Brain (organoid and tissue), 16 donors: ENCODE measurements at places on chromosomes 13 and 19.

- DNase-seq, result no peak
These were observed 83.0 kb upstream of the FNDC3A start for GRCh38 chr13:48892688-48893075.

DNA sequence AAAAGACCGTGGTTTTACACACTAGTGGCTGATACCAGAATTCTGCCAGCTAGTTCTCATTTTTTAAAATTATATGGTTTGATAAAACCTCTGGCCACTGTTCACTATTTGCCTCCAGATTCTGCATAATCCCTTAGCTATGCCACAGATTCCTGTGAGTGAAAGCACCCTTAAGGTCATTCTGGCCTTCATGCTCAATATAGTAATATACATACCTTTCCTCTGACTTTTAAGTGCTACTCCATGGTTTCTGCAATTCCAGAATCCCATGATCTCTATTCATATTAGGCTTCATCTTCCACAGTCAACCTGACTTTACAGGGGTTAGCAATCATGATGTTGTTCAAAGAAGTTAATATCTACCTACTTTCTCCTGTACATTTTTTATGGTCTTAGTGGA lies 274.1 kb upstream of the EDNRB start:
- DNase-seq, result no peak

DNA sequence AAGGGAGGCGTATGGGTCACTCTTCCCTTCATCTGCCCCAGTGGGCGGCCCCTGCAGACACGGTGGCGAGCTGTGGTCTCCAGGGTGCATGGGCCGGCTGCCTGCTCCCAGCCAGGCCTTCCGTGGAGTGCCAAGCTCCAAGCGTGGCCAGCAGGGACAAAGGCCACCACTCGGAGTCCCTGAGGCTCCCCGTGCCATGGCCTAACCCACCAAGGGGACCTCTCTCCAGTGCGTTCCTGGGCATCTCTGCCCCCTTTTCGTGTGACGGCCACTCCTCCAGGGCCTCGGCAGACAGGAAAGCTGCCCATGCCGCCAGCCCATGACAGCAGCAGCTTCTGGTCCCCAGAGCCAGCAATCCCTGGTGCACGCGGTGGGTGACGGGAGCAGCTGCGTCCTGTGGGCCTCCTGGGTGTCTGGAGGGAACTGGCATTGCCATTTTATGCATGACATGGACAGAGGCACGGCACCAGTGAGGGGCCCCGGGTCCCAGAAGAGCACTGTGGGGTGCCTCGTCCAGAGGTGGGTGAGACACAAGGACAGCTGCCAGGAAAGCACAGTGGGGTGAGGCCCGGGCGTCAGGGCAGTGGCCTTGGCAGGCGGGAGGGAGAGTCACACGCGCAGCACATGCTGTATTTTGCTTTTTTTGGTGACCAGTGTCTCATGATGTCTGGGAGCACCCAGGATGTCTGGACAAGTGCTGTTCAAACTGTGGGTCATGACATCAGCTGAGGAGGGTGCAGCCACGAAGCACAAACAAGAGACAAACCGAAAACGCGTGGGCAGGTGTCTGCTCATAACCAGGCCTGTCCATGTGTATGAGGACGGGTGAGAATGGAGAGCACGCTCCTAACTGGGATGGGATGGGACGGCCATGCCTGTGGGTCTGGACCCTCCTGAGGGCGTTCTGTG lies 32.3 kb downstream of the CEBPG start:
- DNase-seq, result no peak

DNA sequence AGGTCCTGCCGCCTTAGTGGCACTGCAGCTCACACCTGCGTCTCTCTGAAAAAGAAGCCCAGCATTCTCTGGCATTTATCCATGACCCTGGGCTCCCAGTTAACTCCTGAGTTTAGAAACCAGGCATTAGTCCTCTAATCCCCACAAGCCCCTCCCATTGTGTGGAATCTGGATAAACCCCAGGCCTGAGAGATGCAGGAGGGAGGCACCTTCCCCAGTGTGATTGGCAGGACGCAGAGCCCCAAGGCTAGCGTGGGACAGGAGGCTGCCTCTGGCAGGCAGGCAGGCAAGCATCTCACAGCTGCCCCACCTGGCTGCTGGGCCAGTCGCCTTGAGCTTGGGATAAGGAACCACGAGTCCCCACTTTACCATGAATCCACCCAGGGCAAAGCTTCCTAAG lies 11.0 kb upstream of the SERPINE3 start:
- DNase-seq, result no peak

GRCh38 chr13:66659701-66660467 lies 570.3 kb downstream of the PCDH9 start:
- no peak for DNase-seq

DNA sequence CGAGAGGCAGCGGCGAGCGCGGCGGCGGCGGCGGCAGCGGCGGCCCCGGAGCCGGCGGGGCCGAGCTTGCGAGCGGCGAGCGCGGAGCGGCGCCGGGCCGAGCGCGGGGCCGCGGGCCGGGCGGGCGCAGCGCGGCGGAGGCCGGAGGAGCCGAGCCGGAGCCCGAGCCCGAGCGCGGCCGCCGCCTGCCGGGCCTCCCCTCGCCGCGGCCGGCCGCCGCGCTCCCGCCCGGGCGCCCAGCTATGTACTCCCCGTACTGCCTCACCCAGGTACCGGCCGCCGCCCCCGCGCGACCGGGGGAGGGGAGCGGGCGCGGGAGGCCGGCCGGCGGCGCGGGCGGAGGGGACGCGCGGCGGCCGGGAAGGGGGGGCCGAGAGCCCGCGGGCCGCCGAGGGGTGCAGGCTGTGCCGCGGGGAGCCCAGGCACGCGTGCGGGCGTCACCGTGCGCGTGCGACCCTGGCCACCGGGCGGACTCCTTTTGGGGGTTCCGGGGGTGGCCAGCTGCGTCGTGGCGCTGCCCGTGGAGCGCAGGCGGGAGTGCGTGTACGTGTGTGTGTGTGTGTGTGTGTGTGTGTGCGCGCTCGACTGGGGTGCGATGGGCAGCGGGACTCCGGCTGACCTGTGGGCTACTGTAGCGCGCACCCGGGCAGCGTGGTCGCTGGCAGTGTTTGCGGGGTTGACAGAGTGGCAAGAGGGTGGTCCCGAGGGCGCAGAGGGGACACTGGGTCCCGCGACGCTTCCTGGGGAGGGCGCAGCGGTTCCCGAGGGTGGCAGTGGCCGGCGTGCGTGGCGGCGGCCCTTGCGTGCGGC lies 526 bp downstream of the NFIX start:
- no peak for DNase-seq

DNA sequence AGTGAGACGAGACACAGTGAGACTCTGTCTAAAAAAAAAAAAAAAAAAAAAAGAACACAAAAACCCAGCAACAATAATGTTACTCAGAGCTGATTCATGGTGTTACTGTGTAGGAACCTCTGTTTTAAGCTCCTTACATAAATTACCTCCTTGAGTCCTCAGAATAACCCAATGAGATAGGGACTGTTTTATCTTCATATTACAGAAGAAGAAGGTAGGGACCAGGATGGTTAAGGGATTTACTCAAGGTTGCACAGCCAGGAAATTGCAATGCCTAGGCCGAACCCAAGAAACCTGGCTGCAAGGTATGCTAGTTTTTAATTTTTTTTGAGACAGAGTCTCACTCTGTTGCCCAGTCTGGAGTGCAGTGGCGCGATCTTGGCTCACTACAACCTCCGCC lies 1.5 kb upstream of the DAND5 start:
- no peak for DNase-seq

DNA sequence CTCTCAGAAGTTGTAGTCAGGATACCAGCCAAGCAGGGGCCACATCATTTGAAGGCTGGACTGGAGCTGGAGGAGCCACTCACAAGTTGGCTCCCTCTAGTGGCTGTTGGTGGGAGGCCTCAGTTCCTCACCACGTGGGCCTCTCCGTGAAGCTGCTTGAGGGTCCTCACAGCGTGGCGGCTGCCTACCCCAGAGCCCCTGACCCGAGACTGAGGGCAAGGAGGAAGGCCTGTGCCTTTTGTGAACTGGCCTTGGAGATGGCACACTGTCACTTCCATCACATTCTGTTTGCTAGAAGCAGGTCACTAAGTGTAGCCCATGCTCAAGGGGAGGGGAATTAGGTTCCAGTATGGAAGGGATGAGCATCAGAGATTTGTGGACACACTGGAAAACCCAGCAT lies 14.6 kb downstream of the GNA11 start:
- peak; percentile 17 for DNase-seq

DNA sequence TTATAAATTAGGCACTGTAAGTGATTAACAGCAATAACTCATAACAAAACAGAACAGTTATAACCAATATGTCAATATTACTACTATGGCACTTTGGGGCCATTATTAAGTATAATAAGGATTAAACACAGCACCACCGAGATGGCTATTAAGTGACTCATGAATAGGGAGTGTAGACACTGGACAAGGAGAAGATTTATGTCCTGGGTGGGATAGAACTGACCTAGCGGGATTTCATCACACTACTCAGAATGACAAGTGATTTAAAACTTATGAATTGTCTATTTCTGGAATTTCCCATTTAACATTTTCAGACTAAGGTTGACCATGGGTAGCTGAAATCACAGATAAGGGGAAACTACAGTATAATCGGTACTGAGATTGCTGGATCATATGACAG lies 79.0 kb upstream of the SLC7A1 start:
- DNase-seq, result no peak

DNA sequence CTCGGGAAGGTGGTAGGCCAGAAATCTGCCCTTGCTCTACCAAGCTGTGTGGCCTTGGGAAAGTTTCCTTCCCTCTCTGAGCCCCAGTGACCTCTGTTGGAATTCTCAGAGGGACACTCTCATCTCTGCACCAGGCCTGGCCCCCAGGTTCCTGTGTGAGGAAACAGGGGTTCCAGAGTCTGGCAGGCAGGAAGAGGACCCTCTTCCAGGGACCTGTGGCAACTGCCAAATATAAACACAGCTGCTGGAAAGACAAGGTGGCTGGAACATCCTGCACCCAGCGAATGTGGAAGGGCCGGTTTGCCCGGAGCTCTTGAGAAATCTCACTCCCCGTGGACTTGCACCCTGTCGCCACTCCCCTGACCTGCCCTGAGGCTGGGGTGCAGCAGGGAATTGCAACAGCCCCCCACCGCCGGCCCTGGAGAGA lies 52.8 kb downstream of the GADD45B start:
- no peak for DNase-seq

DNA sequence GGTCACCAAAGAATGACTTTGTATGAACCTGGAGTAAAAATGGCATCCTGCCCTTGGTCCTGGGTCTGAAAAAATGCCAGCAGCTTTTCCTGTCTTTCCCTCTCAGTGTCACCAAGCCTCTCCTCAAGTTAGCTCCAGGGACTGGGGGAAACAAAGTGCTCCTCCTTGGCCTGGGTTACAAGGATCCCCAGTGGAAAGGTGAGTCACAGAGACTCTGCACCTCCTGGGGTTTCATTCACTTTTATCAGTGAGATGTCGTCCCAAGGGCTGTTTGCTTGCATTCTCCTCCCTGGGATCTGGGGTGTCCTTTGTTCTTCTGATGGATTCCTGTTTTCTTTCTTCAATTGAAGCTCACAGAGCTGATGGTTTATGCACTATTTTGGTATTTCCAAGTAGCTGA lies 93.2 kb upstream of the CSNK1A1L start:
- no peak for DNase-seq

DNA sequence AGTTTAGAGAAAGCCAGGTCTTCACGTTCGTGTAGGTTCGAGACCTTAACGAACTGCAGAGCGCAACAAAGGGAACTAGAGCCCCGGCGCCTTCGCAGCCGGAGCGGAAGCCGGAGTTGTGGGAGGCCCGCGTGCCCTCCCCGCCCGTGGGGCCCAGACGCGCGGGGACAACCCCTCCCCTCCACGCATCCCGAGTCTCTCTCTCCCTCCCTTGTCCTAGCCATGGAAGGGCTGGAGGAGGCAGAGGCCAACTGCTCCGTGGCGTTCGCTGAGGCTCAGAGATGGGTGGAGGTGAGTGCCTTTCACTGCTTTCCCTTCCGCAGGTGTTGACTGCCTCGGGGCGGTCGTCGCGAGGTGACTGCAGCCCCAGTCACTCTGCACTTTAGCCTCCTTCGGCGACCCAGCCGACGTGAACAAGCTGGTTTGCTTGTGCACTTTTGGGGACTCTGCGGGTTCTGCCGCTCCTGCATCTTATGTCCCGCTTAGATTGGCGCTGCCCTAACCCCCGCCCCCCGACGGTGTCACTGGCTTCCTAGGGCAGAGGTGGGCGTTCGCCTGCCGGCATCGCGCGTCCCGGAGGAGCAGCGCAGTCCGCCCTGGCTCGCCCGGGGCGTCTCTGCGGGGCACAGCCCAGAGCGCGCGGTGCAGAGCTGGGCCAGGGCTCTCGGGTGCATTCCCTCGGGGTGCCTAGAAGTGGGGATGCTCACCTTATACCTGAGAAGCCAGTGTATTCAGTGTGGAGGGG lies 478 bp downstream of the LMO7 start:
- no peak for DNase-seq

DNA sequence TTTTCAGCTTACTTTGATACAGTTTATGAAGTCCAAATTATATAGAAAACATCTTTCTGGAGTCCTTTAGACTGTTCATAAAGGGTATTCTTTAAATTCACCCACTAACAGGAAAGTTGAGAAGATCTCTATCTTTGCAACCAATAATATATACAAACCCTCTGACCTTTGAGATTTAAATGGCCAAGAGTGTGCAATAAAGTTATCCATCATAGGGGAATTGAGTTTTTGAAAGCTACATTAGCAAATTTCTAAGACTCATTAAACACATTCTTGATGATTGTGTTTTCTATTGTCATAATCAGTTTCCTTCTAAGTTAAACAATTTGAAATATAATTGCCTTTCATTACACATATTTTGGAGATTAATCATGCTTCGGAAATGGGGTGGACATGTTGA lies 15.9 kb downstream of the FLT1 start:
- no peak for DNase-seq

- DNase-seq, result no peak
These were observed 1.4 kb downstream of the DYRK1B start for GRCh38 chr19:39832341-39833083.

DNA sequence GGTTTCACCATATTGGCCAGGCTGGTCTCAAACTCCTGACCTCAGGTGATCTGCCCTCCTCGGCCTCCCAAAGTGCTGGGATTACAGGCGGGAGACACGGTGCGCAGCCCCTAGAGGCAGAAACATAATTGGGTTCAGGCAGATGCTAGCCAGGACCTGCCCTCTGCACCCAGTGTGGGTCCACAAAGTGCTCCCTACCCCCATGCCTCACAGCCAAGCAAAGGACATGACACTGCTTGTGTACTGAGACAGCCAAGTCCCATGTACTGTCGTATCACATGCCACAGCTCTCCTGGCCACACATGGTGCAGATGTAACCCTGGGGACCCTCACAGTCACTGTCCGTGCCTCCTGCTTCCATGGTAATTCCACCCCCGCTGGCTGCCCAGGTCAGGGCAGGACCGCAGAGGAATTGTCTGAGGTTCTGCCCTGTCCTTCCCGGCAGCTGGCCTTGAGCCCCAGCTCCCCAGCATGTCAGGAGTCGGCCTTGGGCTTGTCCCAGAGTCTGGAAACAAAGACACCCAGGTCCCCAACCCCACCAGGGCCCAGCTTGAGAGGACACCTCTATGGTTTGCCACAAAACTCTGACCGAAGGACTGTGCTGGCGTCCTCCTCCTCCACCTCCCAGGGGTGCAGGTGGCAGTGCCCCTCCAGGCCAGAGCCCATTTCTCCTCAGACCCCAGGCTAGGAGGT lies 7.6 kb downstream of the PRR36 start:
- no peak for DNase-seq
